Stimulated activated CD4-positive, alpha-beta T cell treated with anti-CD3 and anti-CD28 coated beads, Interleukin-2, amount 100 ng/mL, for 4 hours (primary cell): ENCODE measurements at places on chromosomes 12 and 14.

GRCh38 chr14:97704316-97704885 lies 907.2 kb downstream of the VRK1 start:
- DNase-seq: no peak

DNA sequence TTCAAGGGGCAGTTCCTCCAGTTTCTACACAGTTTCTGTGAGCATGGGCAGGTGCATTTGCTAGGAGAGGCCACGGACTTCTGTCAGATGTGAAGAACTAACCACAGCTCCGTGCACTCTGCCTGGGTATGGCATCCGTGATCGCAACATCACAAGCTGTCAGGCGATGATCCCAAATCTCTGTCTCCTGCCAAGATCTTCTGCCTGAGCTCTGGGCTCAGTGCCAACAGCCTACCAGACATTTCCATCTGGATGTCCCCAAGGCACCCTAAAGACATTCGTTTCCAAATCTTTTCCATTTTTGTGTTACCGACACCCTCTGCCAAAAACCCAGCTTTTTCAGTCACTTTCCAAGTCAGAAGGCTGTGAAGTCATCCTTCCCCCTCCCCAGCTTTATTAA lies 292.1 kb downstream of the GLT1D1 start:
- DNase-seq: no peak

GRCh38 chr12:102314821-102315220 lies 117.2 kb upstream of the PMCH start:
- DNase-seq: no peak

DNA sequence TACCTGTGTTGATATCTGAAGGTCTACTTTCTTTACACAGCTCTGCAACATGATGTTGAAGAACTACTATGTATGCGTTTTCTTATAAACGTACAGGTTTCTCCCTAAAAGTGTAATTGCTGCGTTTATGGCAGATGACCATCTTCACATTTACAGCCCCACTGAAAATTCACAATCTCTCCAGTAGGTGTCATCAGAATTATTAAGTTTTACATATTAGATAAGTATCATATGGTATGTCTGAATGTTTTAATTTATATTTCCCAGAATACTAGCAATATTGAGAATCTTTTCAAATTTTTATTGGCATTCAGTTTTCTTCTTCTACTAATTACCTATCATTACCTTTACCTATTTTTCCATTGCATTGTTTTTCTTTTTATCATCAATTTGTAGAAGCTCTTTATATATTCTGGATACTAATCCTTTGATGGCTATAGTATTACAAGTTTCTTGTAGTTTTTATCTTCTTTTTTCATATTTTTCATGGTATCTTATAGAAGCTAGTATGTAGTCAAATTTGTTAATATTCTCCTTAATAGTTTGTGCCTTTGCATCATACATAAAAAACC lies 123.5 kb downstream of the CAPZA3 start:
- no peak for DNase-seq
